Hematopoietic multipotent progenitor cell treated with erythropoietin and hydrocortisone succinate and interleukin-3 and kit ligand, for 6 days (in vitro differentiated cells): ENCODE measurements at places on chromosomes 2 and 18.

DNA sequence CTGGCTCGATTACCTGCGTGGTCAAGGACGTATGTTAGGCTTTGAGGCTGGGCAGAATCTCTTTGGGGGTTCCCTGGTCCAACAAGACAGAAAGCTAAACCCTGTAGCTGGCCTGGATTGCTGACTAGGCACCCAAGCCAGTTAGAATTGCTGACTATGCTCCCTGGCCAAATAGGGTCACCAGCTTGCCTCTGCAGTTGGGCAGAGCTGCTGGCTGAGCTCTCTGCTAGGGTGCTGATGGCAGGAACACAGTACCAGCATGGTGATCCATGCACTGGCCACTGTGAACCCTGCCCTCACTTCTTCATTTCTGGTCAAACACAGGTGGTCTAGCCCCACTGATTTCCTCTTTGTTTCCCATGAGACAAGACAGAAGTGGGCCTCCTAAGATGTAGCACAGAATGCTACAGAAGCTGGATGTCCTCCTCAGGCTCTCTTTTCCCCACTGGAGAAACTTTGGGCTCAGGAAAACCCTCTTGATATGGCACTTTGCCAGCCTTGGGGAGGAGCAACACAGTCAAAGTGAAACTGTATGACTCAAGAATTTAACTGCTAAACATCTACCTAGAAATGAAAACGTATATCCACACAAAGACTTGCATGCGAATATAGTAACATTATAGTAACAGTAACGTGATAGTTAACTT lies 20.8 kb downstream of the SP140L start:
- DNase-seq = peak; percentile 36

DNA sequence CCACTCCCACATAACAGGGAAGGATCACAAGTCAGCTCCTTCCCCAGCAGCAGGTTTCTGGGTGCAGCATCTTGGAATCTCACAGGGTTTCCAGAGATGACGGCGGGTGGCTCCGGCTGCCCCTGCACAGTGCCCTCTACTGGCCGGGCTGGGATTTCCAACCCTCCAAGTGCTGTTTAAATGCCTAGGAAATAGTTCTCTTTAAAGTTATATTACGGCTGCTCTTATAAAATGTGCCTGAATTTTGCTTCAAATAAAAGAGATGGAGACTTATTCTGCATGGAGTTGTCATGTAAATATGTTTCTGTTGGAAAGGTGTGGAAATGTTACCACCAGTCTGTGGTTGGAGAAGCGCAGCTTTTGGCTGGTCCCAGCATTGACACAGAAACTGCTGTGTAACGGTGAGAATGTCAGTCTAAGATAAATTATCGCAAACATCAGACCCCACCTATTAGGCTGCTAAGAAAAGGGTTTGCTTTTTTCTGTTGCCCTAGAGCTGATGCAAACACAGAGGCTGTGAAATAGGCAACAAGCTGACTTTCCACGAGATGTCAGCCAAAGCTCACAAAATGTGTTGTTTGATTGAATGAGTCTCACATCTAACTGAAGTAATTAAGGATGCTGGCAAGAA lies 3.3 kb upstream of the HJURP start:
- DNase-seq = peak; percentile 92

- DNase-seq = peak; percentile 55
These were observed 24.0 kb downstream of the C2orf49 start for GRCh38 chr2:105361102-105361889.

GRCh38 chr2:129656081-129656598 lies 323.3 kb upstream of the RAB6C start:
- no peak for DNase-seq

DNA sequence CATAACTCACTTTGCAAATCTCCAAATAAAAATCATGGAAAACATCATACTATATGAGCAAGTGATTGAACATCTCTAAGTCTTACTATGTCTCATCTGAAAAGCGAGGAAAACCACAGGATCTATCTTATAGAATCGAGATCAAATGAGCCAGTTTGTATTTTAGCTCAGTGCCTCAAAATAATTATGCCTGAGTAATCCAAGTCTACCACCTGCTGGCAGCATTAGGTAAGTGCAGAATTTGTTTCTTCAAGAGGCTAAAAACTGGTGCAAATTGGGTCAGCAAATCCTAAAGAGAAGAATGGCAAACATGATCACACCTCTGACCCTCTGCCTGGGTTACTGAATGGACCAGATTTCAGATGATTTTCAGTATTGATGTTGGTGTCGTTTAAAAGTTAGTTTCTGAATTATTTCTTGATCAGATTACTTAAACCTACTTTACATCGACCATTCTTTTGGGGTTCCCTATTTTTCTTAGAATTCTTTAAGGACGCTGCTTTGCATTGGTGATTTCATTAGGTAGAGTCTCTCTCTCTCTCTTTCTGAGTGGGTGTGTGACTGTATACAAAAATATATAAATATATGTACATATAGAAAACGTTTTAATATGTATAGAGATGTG lies 12.7 kb upstream of the FHOD3 start:
- peak; percentile 79 for DNase-seq

DNA sequence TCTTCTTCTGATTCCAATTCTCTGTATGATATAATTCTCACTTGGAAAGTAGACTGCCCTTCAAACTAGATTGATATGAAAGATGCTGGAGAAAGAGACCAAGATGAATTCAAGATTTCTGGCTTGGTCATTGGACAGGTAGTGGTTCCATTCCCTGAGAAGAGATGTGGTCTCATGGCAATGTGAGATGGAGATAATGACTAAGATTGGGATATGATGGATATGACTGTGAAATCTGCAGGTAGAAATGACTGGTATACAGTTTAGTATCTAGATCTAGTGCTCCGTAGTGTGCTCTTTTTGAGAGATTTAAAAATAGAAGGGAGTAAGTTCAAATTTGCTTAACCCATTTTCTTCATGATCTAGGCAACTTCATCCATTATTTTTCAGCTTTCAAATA lies 425.4 kb upstream of the TRIB2 start:
- DNase-seq = no peak

GRCh38 chr2:209121691-209122090 lies 302.2 kb upstream of the MAP2 start:
- peak; percentile 5 for DNase-seq

DNA sequence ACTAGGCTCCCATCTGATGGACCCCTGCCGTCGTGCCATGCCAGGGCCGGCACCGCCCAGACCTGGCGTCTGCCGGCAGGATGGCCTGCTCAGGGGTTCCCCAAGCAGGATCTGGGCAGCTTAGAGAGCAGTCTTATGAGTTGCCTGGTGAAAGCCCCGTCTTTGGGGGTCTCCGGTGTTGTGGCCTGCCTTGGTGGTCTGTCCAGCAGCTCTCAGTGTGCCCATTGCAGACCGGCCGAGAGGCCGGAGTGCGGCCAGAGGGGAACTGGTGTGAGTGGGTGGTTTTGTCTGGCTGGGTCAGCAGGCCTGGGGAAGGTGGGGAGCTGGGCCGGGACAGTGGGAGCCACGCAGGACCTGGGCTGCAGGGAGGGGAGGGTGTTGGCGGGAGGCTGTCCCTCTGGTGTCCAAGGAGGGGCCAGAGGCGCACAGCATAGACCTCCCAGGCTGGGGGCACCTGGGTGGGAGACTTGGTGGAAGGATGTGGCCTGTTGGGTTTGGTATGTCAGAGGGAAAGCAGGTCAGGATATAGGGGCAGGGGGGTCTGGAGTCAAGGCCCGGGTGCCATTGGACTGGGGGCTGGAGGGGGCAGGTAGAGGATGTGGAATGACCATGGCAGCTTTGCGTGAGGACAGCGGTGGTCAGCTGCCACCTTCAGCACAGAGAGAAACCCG lies 16.5 kb downstream of the GPC1 start:
- no peak for DNase-seq

GRCh38 chr18:78612801-78613200 lies 366.8 kb upstream of the SALL3 start:
- no peak for DNase-seq

- no peak for DNase-seq
These were observed 191.0 kb downstream of the ZNF407 start for GRCh38 chr18:74788657-74789056.

GRCh38 chr2:116450990-116451389 lies 1363.5 kb upstream of the DDX18 start:
- no peak for DNase-seq

GRCh38 chr2:163625632-163626031 lies 110.2 kb downstream of the FIGN start:
- no peak for DNase-seq

DNA sequence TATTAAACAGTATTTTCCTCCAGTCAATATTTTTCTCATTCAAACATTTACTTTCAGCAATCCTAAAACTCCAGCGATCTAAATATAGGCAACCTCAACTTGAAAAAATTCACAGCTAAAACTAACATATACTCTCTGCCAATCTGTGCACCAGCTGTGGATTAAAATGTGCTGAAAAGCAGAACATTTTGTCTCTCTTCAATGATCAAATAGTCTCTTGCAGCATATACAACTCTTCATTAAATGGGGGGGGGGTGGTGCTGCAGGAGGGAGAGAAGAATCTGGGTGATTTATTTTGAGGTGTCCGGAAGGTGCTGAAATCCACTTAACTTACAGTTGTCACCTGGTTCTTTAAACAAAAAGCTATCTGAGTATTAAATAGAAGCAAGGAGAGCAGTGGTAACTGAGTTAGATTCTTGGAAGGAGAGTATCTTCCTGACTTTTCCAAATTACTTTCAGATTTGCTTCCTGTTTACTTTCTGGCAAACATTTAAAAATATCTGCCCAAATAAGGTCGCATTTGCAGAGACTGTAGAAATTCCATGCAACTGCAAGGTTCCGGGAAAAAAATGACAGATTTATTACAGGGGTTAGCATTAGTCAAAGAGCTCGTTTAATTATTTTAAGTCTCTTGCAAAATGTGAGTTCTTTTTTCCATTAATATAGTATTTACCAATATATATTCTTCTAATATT lies 904.7 kb upstream of the ACVR2A start:
- DNase-seq = no peak

GRCh38 chr18:32362484-32362883 lies 108.2 kb downstream of the GAREM1 start:
- no peak for DNase-seq

- DNase-seq = no peak
These were observed 117.8 kb upstream of the FZD5 start for GRCh38 chr2:207887500-207887899.

DNA sequence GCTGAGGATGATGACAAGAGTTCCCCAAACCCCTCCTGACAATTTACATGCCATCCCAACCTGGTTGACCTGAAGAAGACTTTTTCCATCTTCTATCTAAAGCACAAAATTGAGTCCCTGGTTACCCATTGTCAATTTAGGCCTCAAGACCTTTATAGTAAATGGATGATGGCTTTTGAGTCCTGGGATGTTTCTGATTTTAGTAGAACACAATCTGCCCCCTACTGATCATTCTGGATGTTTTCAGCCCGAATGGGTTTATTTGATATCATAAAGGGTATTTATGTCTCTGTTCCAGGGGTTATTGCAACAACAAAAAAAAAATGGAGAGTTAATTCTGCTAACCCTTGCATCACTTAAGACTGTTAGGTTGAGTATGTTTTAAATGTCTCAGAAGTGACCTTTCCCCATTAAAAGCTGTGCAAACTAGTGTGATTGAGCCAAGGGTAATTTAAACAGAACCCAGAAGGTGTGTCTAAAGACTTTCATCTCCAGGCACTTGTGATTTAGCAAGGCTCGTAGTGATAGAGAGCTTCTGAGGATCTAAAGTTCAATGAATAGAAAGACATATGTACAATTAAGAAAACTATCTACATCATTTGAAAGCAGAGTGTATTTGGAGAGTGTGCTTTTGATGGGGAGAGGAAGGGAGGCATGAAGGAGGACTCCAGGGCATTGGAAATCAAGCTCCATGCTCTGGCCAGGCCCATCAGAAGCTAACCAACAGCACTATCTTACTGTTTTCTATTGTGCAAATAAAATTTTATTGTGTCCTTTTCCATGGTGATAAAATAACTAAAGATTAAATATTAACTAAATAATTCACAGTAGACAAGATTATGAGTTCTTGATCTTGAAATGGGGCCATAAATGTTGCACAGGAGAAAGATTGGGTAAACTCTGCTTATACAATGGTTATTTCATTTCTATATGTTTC lies 96.6 kb upstream of the NOSTRIN start:
- peak; percentile 70 for DNase-seq

GRCh38 chr18:28768791-28769768 lies 592.1 kb upstream of the CDH2 start:
- no peak for DNase-seq

DNA sequence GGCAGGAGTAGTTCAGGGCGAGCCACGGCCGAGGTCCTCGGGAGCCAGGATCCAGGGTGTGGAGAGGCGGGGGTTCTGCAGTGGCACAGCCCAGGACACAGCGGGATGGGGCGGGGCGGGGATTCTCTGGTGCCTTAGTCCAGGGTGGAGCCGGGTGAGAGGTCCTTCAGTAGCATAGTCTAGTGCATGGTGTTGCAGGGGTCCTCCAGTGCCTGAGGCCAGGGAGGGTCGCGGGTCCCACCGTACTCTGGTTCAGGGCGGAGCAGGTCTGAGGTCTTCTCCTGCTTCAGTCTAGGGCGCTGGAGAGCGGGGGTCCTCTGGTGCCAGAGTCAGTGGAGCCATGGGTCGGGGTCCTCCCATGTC lies 131.1 kb downstream of the CCDC74A start:
- no peak for DNase-seq

DNA sequence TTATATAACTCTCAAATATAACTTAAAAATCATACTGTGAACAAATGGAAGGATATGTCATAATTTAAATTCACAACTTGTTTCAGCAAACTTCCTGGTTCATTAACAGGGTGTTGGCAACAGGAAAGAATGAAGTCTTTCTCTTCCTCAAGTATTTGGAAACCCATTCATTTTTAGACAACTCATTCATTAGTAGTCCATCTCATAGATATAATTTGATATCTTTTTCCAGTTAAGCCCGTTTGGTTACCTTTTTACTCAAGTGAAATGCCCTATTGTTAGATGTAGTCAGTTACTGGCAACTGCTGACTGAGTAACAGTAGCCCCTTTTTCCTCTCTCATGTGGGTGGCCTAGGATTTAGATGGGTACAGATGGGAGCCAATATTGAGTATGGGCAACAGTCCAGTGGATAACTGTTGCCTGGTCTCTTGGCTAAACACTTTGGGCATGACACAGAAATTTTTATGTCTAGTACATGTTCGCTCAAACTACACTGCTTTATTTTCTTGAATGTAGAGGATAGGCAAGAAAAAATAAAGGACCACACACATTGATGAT lies 4.6 kb upstream of the UGP2 start:
- DNase-seq = no peak
